Stimulated activated memory B cell treated with anti-CD40 and anti-IgM and Interleukin-4, amounts not matched to agents 10 μg/mL and 1 μg/mL and 100 μg/mL, for 72 hours (primary cell): ENCODE measurements at places on chromosomes 4 and X.

GRCh38 chr4:110175634-110176033 is 22.8 kb downstream of the ELOVL6 start:
- ATAC-seq, result no peak

DNA sequence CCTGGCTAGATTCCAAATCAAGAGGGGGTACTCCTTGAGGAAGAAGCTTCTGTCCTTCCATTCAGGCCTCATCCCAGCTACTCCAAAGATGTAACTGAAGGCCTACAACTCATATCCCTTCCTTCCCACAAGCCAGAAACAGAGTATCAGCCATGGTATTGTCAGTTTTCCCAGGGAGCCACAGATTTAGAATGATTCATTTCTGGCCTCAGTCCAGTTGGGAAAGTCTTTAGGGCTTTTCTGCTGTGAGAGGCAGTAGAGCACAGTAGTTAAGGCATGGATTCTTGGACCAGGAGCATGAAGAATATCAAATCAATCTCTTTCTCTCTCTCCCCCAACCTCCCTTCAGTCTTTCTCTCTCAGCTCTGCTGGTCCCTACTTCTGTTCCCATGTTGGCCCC is 505.0 kb downstream of the BCOR start:
- no peak for ATAC-seq

DNA sequence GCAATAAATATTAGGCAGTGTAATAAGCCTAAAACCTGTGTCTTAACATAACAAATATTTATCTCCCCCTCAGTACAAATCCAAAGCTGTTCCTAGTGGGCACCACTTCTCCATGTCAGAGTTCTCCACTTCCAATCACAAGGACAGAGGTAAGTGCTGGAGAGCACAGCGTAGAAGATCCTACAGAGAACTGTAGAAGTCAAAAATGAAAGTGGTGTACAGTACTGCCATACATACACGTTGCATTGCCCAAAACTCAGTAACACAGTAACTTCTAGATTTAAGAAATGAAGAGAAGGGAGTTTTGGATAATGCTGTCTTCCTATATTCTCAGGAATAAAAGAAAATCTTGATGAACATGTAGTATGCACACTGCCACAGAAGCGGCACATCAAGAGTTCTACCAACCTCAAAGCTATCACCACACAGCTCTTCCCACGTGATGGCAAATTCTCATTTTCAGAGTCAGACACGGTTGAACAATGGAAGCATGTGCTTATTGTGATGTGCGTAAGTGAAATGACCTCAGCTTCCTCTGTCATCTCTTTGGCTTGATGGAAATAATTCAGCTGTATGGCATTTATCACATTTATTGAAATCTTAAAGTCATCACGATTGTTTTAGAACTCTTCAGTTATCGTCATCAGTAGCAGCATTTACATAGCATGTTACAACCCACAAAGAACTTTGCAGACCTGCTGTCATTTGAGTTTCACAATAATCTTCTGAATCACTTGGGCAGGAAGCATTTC is 27.1 kb upstream of the SPANXN4 start:
- no peak for ATAC-seq

DNA sequence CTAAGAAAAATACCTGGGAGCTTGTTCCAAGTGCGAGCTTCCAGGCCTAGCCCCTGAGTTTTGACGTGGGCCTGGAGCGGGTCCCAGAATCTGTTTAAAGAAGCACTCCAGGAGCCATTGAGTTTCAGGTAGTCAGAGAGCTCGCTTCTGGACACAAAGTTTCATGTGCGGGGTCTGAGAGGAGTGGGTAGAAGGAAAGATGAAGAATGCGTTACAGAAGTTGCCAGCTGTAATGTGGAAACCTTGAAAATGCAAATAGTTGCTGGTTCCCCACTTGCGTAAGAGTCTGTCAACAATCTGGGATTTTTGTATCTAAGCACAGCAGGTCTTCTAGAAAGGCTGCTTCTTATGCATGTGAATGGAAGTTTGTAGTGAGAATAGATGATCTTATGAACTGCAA is 77.5 kb upstream of the CLCN4 start:
- no peak for ATAC-seq

DNA sequence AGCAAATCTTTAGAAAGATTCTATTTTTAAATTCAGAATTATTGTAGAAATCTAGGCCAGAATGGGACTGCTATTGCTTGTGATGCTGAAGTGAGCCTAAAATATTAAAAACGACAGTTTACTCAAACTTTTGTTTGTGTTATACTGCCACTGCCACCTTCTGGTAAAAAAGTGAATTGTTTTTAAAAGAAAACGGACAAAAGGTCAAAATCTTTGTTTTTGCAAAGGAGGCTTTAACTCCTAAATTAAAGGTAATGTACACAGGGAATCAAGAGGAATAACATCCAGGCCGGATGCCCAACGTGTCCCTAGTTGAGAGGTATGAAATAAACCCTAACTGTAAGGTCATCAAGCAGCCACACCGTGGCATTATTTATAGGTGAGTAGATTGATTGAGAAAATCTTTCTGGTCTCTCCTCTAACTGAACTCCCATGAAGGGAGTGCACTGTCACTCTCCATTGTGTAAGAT is 338.3 kb upstream of the GALNT7 start:
- no peak for ATAC-seq

DNA sequence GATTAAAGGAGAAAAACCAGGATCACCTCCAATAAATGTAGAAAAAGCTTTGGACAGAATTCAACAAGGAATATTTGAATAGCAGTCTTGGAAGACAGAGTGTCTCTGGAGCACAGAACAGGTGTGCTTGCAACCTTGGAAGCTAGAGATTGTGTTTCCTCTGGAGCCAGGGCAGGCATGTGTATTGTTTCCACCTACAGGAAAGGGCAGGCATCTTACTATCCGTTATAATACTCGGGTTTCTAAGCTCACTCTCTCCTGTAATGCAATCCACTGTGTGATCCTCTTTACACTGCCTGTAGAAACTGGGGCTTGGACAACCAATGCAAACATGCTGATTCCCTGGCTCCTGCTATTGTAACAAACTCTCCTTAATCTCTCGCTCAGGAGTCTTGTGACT is 14.4 kb downstream of the CCDC110 start:
- no peak for ATAC-seq

GRCh38 chr4:115159141-115159540 is 45.7 kb upstream of the NDST4 start:
- no peak for ATAC-seq

GRCh38 chr4:110467400-110467799 is 8.6 kb upstream of the ENPEP start:
- ATAC-seq, result no peak

GRCh38 chrX:55702671-55703070 is 14.9 kb upstream of the RRAGB start:
- ATAC-seq, result no peak

DNA sequence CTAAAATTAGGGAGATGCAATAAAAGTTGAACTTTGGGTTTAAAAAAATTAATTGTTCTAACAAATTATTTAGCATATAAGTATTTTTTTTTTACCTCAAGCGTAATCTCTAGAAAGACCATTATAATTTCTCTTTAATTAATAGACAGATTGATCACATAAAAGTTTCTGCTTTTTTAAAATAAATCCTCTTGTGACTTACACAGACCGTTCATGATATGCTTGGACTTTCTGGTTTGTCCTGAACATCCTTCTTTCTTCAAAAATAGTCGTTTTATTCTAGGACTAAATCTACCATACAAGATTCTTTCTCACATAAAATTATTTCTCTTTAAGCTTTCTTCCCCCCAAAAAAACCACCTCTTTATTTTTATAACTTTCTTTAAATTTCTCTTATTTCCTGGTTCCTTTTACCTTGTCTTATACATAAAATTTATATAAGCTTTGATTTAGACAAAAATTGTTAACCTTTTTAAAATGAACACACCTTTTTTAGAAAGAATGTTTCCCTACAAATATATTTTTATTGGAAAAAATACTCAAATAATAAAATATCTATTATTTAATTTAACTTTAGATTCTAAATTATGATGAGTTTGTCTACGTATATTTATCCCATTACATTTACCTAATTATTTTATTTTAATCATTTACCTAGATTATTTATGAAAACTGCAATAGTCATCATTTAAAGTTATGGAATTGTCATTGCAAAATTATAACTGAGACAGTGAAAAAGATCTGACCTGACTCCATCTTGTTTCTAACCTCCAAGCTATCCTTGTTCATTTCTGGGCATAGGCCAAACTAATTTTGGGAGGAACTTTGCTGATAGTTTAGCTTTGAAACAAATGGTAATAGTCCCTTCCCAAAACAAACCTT is 37.6 kb downstream of the PGRMC2 start:
- ATAC-seq, result no peak

GRCh38 chr4:122393276-122393675 is 14.5 kb downstream of the ADAD1 start:
- no peak for ATAC-seq

DNA sequence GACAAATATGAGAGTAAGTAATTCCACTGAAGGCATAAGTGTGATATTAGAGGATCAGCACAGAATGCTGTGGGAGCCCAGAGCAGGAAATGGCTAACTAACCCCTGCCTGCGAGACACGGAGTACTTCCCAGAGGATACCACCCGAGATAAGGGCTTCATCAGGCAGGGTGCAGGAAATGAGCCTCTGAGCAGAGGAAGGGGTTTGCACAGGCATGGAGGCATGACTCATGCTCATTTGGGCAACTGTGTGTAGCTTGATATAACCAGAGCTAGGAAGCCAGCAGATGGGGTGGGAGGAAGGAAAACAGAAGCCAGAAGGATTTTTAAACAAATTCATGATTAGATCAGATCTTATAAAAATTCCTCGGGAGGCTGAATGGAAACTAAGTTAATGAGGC is 70.0 kb upstream of the TSPAN5 start:
- peak; percentile 39 for ATAC-seq
